ENCODE measurements at places on chromosomes 6 and 20.

DNA sequence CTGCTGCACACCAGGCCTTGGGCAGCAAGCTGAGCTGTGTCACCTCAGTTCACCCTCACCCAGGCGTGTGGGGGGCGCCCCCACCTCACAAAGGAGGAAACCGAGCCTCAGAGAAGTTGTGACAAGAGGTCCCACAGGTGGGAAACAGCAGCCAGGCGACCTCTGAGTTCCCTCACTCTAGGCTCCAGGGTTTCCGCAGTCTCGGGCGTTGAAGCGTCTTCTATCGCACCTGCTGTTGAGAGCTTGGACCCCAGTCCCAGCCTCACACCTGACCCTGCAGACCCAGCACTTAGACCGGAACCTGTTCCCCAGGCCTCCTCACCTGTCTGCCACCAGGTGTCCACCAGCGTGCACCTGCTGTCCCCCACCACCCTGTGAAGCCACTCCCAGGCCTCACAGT lies 22.3 kb upstream of the APMAP start:
- no peak for DNase-seq

DNA sequence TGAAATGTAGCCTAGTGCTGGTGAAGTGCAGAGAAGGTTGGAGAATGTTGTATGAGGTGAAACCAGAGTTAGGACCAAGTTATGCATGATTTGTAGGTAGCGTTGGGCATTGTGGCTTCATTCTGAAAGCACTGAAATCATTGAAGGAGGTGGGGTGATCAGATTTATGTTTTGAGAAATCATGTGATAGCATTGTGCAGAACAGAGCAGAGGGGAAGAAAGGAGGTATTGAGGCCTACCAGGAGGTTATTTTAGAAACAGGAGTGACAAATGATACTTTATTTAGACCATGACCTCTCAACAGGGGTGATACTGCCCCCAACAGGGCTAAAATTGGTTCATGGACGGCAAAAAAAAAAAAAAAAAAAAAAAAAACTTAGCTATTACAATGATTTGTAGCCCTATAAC lies 15.6 kb upstream of the HMGN3 start:
- DNase-seq = no peak

- DNase-seq = peak; percentile 20
Observed at GRCh38 chr20:16352321-16352720, 220.9 kb downstream of the KIF16B start.

GRCh38 chr20:3732327-3733118 lies at the start of gene HSPA12B:
Gene HSPA12B (plus strand): TSS chr20:3732685. CDS start chr20:3738675, 5,990 bp downstream.
- DNase-seq = peak; percentile 34

- DNase-seq = peak; percentile 35
Observed at GRCh38 chr20:44748005-44748370, 2.3 kb downstream of the KCNK15 start.

GRCh38 chr6:2611092-2611491 lies 139.6 kb downstream of the MYLK4 start:
- no peak for DNase-seq

GRCh38 chr20:7463290-7463689 lies 477.0 kb downstream of the HAO1 start:
- DNase-seq = no peak

GRCh38 chr20:23139524-23139923 lies 53.4 kb upstream of the CD93 start:
- DNase-seq = no peak

- no peak for DNase-seq
Observed at GRCh38 chr6:158005626-158006180, 24.0 kb downstream of the SYNJ2 start.

GRCh38 chr6:7051780-7052442 lies 55.9 kb upstream of the RREB1 start:
- peak; percentile 84 for DNase-seq

- no peak for DNase-seq
Observed at GRCh38 chr6:41050536-41050935, 2.5 kb upstream of the APOBEC2 start.

- no peak for DNase-seq
Observed at GRCh38 chr6:141265756-141266623, 866.7 kb upstream of the GJE1 start.

GRCh38 chr6:69305456-69305855 lies 491.4 kb downstream of the LMBRD1 start:
- peak; percentile 93 for DNase-seq

- DNase-seq = no peak
Observed at GRCh38 chr20:57276221-57276620, 9.8 kb upstream of the BMP7 start.

DNA sequence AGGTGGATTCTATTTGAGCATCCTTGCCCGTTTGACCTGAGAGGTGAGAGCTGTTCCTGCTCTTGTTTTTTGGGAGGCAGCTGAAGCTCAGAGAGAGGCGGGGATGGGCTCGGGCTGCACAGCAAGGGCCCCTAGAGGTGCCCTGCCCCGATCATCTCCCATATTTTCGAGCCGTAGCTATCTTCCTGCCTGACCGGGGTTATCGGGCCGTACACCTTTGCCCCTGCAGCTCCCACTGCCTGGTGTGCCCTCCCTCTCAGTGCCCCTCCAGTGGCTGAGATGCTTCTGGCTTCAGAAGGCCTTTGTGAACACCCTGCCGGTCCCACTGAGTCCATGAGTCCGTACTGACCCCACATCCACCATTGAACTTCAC lies 6.7 kb downstream of the SRC start:
- no peak for DNase-seq

DNA sequence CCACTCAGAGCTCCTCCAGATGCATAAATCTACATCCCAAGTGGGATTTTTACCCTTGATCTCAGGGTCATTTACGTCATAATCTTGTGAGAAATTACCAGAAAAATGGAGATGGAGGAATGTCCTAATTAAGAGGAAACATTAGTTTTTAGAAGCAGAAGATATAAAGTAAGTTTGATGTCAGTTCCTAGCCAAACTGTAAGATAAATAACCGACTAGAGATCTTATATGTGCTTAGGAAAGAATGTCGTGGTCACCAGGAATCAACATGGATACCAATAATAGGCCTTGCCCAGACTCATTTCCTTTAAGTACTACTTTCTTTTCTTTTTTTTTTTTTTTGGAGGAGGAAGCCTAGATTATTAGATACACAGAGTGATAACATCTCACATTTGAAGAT lies 186.9 kb downstream of the UTRN start:
- DNase-seq = no peak

- no peak for DNase-seq
Observed at GRCh38 chr20:16777126-16777525, 29.0 kb downstream of the OTOR start.

DNA sequence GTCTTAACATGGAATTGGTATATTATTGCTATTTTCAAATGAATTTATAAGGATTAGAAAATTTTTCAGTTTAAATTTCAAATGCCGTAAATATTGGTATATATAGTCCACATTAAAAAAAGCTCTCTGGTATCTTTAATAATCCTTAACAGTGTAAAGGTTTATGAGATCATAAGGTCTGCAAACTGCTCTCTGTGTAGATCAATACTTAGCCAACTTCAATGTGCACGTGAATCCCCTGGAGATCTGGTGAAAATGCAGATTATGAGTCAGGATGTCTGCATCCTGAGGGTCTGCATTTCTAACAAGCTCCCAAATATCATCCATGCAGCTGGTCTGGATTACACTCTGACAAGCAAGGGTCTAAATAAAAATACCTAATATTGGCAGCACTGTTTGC lies 43.5 kb downstream of the LAMA4 start:
- DNase-seq = no peak

- DNase-seq = peak; percentile 49
Observed at GRCh38 chr6:16736856-16737775, 24.1 kb downstream of the ATXN1 start.

DNA sequence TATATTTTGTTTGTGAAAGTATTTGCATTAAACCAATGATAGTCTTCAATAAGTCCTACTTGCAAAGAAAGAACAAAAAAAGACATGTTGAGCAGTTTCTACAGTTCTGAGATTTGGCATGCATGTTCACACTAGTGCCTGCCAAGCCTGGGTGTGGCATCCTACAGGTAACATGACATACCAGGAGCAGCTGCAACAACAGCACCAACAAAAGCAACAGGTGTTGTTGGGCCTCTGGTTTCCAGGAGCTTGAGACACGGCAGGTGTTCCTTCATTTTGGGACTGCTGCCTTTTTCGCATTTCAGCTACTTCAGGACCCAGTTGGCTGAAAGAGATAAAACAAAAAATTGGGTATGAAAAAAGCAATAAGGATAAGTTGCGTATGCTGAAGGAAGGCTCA lies 41.2 kb upstream of the MTRF1L start:
- DNase-seq = no peak

GRCh38 chr20:18138266-18138582 lies 561 bp downstream of the KAT14 start:
- DNase-seq = no peak

- DNase-seq = peak; percentile 54
Observed at GRCh38 chr6:40999569-40999968, 39.5 kb downstream of the UNC5CL start.

- DNase-seq = peak; percentile 49
Observed at GRCh38 chr6:28922821-28923317, 916 bp downstream of the TRIM27 start.

DNA sequence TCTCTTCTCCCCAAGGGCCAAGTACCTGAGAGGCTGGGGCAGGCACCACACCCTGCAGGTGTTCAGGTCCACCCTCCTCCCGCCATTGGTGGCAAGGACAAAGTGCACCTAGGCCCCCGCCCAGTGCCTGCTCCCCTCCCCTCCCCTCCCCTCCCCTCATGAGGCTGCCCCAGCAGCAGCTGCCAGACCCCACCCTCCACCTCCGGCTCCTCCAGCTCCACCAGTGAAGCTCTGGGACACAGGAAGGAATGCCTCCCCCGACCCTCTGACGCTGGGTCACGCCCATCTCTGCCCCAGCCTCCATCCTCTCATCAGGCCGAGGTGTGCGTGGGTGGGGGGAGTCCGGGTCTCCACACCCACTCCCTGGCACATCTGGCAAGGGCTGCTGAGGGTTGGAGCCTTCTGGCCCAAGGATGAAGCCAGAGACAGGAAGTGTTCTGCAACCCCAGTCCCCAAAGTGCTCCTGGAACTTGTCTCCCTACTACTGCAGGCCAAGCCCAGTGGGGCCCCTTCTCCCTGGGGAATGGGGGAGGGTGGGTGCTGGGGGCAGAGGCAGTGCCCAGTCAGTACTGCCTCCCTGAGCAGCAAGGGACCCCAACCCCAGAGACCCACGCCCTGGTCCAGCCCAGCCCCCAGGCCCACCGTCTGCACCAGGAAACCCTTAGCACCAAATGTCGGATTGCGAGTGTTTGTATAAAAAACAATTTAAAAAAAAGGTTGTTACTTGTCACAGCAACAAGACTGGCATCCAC lies 1.6 kb upstream of the UCKL1 start:
- DNase-seq = peak; percentile 82

DNA sequence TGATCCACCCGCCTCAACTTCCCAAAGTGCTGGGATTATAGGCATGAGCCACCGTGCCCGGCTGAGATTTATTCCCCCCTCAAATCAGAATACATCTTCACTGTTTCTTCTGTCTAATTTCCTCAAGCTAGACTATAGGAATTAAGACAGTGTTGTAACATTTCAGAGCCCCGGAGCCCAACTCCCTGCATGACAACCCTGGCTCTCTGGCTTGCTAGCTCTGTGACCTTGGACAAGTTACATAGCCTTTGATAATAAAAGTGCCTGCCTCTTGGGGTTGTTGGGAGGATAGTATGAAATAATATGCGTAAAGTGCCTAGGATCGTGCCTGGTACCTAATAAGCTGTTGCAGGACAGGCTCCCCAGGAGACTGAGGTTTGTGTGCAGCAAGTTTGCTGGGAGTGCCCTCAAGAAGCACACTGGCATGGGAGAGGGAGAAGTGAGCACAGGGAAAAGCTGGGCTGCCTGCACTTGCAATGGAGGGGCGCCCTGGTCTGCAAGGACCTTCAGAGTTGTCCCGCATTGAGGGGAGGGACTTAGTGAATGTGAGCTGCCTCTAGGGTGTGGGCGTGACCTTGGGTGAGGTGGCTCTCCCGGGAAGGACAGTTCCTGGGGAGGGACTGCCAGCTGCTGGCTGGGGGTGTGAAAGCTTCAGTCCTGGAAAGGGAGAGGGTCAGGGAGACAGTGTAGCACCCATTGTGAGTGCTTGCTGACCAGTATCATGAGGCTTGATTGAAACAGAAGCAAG lies 43.4 kb downstream of the TAF8 start:
- peak; percentile 44 for DNase-seq

GRCh38 chr6:31888276-31889258 lies 8.9 kb downstream of the EHMT2 start:
- DNase-seq = peak; percentile 53

GRCh38 chr20:19838468-19838867 lies 80.4 kb downstream of the RIN2 start:
- no peak for DNase-seq

- DNase-seq = no peak
Observed at GRCh38 chr6:67252663-67253062, 1382.4 kb upstream of the ADGRB3 start.

DNA sequence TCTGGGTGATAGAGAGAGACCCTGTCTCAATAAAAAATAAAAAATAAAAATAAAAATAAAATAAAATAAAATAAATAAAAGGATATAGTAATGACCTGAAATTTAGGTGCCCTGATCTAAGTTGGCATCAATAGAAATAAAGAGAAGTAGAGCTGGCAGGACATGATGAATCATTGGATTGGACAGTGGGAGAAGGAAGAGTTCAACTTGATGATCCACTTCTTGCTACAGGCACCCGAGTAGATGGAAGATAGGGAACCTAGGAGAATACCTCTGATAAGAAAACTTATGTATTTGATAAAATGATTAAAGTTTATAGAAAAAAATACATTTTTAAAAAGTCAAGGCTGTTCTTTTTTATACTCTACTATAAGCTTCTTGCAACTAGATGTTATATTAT lies 79.0 kb downstream of the ADTRP start:
- no peak for DNase-seq

GRCh38 chr6:91482498-91482897 lies 895.6 kb upstream of the MAP3K7 start:
- no peak for DNase-seq

All from NCI-H82 (cell line).